H1 (cell line): ENCODE measurements at places on chromosomes 3 and 15. TPM values are rescaled to one million over a fixed set of nuclear protein-coding genes. Genes with fewer than 3 reads are reported as not detected.

The SLC22A14 gene
- total RNA-seq: not detected in 2 replicates

The GOLGA8H gene
- total RNA-seq: 0.71 and 1.4 TPM in 2 replicates

The PLD1 gene
- 2.6 and 3.1 TPM in 2 replicates for total RNA-seq

The TNFAIP8L3 gene
- total RNA-seq: 0.27 and 0.67 TPM in 2 replicates

DNA sequence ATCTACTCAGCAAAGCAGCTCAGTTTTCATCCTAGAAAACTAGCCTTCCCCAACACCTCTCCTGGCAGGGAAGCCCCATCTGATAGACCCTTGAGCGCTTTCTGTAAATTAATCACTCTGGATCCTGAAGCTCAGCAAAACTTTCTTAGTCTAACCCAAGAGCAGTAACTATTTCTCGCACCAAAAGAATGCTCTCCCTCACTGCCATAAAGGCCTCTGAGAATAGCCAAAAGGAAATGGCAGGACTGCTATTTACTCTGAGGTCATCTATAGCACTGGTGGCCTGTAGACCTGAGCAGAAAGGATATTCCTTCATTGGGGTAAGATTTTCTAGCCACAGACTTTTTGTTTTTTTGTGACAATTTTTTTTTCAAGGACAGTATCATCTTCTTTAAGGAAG is 345.8 kb upstream of the ADAMTS9 start:
- no peak overlapping the region for H3K4me3 ChIP-seq
- H3K4me1 ChIP-seq: no peaks in the 10 kb centered on the region
- H3K36me3 ChIP-seq: no peaks in the 10 kb centered on the region
- no peak for DNase-seq
- H3K27ac ChIP-seq: no peak overlapping the region
- no peaks in the 10 kb centered on the region for H3K27me3 ChIP-seq

DNA sequence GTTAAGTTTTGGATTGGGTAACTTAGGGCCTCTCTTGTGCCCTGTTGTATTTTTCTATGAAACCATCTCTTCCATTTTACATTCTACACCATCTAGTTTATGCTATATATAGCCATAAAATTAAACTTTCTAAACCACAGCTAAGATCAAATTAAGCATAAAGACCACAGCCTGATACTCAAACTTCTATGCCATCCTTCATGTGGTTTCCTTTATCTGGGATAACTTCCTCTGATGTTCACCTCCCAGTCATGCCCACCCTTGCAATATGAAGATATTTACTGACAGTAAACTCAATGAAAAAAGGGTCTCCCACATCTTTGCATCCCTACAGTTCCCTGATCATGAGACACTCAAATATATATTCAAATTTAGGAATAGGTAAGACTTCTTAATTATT is 4.2 kb downstream of the SELENOK start:
- H3K27me3 ChIP-seq: no peaks in the 10 kb centered on the region
- H3K4me1 ChIP-seq: no peaks in the 10 kb centered on the region
- H3K27ac ChIP-seq: no peak overlapping the region

DNA sequence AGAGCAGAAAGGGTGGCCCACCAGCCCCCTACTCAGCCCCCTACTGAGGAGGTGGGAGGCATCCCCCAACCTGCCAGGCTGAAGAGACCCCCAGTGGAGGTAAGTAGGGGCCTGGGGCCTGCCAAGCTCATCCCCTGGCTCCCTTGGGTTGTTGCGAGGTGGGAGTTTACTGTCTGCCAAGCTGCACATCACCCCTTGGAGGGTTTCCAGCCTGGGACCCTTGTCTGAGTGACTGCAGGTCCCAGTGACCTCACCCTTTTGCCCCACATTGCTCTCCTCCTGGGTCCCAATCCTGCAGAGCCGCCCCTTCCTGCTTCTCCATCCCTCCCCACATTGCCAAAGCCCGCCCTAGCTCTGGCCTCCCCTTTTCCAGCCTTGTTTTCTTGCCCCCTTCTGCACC is 1.0 kb upstream of the ALS2CL start:
- no peak overlapping the region for H3K4me3 ChIP-seq
- H3K27me3 ChIP-seq: peaks cover 31% of the 10 kb centered on the region
- H3K36me3 ChIP-seq: no peaks in the 10 kb centered on the region
- no peak overlapping the region for H3K27ac ChIP-seq

DNA sequence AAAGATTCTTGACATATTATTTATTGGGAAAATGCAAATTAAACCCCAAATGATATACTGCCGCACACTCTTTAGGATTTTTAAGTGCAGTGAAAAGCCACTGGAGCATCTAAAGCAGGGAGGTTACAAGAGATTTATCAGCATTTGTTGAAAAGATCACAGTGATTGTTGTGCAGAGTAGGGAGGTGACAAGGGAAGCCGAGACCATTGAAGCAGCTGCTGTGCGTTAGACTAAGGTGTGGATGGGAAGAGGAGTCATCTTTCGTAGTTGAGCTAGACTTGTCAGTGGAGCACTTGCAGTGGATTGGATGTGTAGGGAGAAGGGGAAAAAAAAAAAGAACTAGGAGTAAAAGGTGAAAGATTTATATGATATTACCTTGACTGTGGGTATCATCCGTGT is 854.6 kb downstream of the NTRK3 start:
- no peaks in the 10 kb centered on the region for H3K36me3 ChIP-seq
- DNase-seq: no peak
- no peak overlapping the region for H3K27ac ChIP-seq
- no peaks in the 10 kb centered on the region for H3K4me1 ChIP-seq
- no peaks in the 10 kb centered on the region for H3K27me3 ChIP-seq

DNA sequence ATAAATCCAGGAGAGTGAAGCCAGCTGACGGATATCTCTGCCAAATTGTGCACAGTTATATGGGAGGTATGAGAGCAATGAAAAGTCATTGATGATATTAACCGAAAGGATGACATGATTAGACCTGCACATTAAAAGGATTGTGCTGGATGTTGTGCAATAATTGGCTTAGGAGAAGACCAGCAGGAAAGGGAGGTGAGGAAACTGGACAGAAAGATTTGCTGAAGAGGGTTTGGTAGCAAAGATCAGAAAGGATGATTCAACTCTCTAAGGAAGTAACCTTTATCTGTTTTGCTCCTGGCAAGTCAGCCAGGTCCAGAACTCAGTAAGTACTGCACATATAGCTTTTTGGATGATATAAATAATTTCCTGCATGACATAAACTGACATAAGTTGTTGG is 704.7 kb downstream of the GRM7 start:
- H3K4me3 ChIP-seq: no peak overlapping the region
- H3K36me3 ChIP-seq: no peaks in the 10 kb centered on the region
- H3K4me1 ChIP-seq: no peaks in the 10 kb centered on the region
- H3K27ac ChIP-seq: no peak overlapping the region

GRCh38 chr3:106332884-106333283 is 464.1 kb upstream of the CBLB start:
- H3K27me3 ChIP-seq: no peaks in the 10 kb centered on the region
- H3K27ac ChIP-seq: no peak overlapping the region
- no peaks in the 10 kb centered on the region for H3K4me1 ChIP-seq
- H3K36me3 ChIP-seq: no peaks in the 10 kb centered on the region
- H3K4me3 ChIP-seq: no peak overlapping the region
- DNase-seq: no peak

GRCh38 chr3:68485051-68485450 is 447.3 kb downstream of the TAFA4 start:
- H3K27ac ChIP-seq: no peak overlapping the region
- H3K4me3 ChIP-seq: no peak overlapping the region
- no peaks in the 10 kb centered on the region for H3K27me3 ChIP-seq
- no peaks in the 10 kb centered on the region for H3K36me3 ChIP-seq
- no peak for DNase-seq
- H3K4me1 ChIP-seq: no peaks in the 10 kb centered on the region

DNA sequence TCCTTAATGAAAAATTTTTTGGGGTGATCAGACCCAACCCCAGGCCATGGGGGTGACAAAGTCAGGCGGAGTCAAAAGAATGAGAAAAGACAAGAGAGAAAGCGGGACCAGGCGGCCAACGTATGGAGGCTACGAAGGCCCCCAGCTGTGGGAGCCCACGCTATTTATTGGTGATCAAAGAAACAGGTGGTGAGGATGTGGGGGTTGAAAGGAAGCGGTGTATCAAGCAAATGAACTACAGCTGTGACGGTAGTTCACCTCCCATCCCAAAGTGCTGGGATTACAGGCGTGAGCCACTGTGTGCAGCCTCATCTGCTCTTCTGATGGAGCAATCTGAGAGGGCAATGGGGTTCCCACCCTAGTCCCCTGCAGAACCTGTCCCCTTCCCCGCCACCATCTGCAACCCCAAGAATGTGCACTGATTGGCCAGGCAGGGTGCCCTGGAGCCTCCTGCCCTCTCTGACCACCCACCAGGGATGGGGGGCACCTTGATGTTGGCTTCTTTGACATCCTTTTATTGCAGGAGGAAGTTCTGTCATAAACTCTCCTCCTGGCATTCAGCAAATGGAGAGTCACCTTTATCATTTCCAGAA is 1.1 kb upstream of the CHRNA3 start:
- H3K27me3 ChIP-seq: peaks cover 39% of the 10 kb centered on the region
- peaks cover 2% of the 10 kb centered on the region for H3K4me1 ChIP-seq
- no peaks in the 10 kb centered on the region for H3K36me3 ChIP-seq
- no peak overlapping the region for H3K27ac ChIP-seq
- no peak overlapping the region for H3K4me3 ChIP-seq

DNA sequence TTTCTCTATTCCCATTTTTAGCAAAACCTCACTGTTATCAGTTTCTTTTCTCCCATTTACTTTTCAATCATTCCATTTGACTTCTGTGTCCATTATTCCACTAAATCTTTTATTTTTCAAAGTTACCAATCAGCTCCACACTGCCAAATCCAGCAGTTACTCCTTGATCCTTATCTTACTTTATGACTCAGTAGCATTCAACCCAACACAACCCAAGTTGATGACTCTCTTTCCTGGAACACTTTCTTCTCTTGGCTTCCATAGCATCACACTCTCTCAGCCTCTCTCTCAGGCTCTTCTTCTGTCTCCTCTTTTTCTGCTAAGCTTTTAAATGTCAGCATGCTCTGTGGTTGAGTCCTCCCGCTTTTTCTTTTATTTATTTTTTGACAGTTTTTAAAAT is 36.3 kb downstream of the RASGRP1 start:
- no peak for DNase-seq
- H3K27ac ChIP-seq: no peak overlapping the region
- H3K36me3 ChIP-seq: no peaks in the 10 kb centered on the region
- H3K4me1 ChIP-seq: no peaks in the 10 kb centered on the region

DNA sequence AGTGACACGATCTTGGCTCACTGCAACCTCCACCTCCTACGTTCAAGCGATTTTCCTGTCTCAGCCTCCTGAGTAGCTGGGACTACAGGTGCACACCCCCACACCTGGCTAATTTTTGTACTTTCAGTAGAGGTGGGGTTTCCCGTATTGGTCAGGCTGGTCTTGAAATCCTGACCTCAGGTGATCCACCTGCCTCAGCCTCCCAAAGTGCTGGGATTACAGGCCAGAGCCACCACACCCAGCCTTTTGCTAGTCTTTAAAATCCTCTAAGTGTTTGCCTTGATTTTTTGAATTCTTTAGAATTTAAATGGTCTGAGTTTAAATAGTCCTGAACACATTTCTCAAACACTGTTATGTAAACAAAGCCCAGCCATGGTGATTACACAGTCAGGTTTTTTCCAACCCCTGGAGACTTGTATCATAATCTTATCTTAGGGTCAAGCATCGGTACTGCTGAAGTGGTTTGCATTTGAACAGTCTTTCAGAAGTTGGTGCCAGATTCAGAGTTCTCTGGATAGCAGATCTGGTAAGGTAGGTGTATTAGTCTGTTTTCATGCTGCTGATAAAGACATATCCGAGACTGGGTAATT is 28.2 kb upstream of the PIAS1 start:
- H3K27ac ChIP-seq: no peak overlapping the region
- H3K27me3 ChIP-seq: no peaks in the 10 kb centered on the region
- no peak for DNase-seq
- no peaks in the 10 kb centered on the region for H3K4me1 ChIP-seq
